Spinal cord (tissue), 10 donors: ENCODE measurements at places on chromosomes 3 and 15.

GRCh38 chr3:184262764-184263179 lies 1.4 kb upstream of the CAMK2N2 start:
- DNase-seq = no peak

- DNase-seq = no peak
Measured at GRCh38 chr3:138408751-138409570, 25.5 kb upstream of the ESYT3 start.

- no peak for DNase-seq
Measured at GRCh38 chr3:122548076-122548475, 16.0 kb downstream of the PARP9 start.

DNA sequence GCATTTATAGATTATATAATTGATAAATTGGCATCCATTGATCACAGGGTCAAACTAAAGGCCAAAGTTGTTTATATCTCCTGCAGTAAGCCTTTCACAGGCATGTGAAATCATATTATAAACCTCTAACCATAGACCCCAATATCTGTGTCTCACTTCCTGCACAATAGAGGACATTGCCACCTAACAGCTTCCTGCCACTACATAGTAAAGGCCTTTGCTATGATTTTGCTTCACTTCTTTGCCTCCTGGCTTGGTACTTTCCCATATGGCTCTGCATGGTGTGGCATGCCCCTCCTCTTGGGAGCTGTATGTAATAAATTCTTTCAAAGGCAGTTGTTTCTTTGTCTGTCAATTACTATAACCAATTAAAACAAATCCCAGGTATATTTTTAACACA lies 20.4 kb downstream of the ZNF662 start:
- no peak for DNase-seq

- DNase-seq = no peak
Measured at GRCh38 chr3:167450195-167450594, 23.6 kb downstream of the SERPINI2 start.

- no peak for DNase-seq
Measured at GRCh38 chr15:37876900-37877299, 57.5 kb upstream of the TMCO5A start.
